ENCODE measurements at places on chromosomes 3 and 15. TPM values are rescaled to one million over a fixed set of nuclear protein-coding genes. Genes with fewer than 3 reads are reported as not detected.

The UBE2Q2 gene
- 44.2 TPM for total RNA-seq

The TLR9 gene
- total RNA-seq: not detected

The HRH1 gene
- total RNA-seq: 13.1 TPM

The ARID3B gene
- total RNA-seq: 2.5 TPM

The NPAP1 gene
- not detected for total RNA-seq

The ECT2 gene
- total RNA-seq: 37.8 TPM

The RYR3 gene
- 0.18 TPM for total RNA-seq

The DPH6 gene
- total RNA-seq: 8.1 TPM

The ATP13A5 gene
- total RNA-seq: not detected

The PARP15 gene
- total RNA-seq: not detected

The MKRN2 gene
- total RNA-seq: 65.6 TPM

The GMPS gene
- total RNA-seq: 52.5 TPM

The ARNT2 gene
- 14.7 TPM for total RNA-seq

The C3orf85 gene
- not detected for total RNA-seq

The KCNMB3 gene
- 0.72 TPM for total RNA-seq

The SOX14 gene
- not detected for total RNA-seq

The CLDND1 gene
- 78.3 TPM for total RNA-seq

The SLC12A8 gene
- total RNA-seq: 2.2 TPM

The FANCD2OS gene
- total RNA-seq: not detected

The LRTM1 gene
- not detected for total RNA-seq

The C3orf52 gene
- 12.5 TPM for total RNA-seq

The TNNC1 gene
- 1.3 TPM for total RNA-seq

The LARP6 gene
- total RNA-seq: 78.3 TPM

The CBLB gene
- 20.1 TPM for total RNA-seq

The ZFYVE19 gene
- total RNA-seq: 22.6 TPM

The NLGN1 gene
- total RNA-seq: 12.5 TPM

The GOLGA8G gene
- total RNA-seq: not detected

The SKOR1 gene
- total RNA-seq: not detected

The ACSBG1 gene
- total RNA-seq: not detected

The ZNF770 gene
- 38.9 TPM for total RNA-seq

The LRRC49 gene
- total RNA-seq: 16.8 TPM

The RETNLB gene
- not detected for total RNA-seq

The LRRC31 gene
- not detected for total RNA-seq

The LIPH gene
- total RNA-seq: 0.36 TPM

The SCN5A gene
- total RNA-seq: 2.0 TPM

The TRAIP gene
- 6.3 TPM for total RNA-seq

The SH3GL3 gene
- not detected for total RNA-seq

The TMEM45A gene
- total RNA-seq: 20.8 TPM

The GOLGA6D gene
- not detected for total RNA-seq

The TTC14 gene
- total RNA-seq: 23.1 TPM

The FRMD5 gene
- total RNA-seq: 5.4 TPM

The GOLGA6L7 gene
- total RNA-seq: not detected

The CACNA1D gene
- total RNA-seq: under 0.01 TPM

The IMPG2 gene
- total RNA-seq: 0.18 TPM

The AHSG gene
- not detected for total RNA-seq

The NDUFB5 gene
- total RNA-seq: 17.2 TPM

The WNT7A gene
- not detected for total RNA-seq

The NXPE3 gene
- 23.1 TPM for total RNA-seq

The CD96 gene
- total RNA-seq: 0.28 TPM
